ENCODE measurements at places on chromosomes 1 and 21. TPM values are rescaled to one million over a fixed set of nuclear protein-coding genes. Genes with fewer than 3 reads are reported as not detected.
A peak's percentile ranks its signal among the peaks of the same experiment; 100 is the strongest.

- no peak overlapping the region for H3K4me3 ChIP-seq
- no peaks in the 10 kb centered on the region for H3K27me3 ChIP-seq
- H3K27ac ChIP-seq: no peak overlapping the region
- H3K36me3 ChIP-seq: no peaks in the 10 kb centered on the region
- DNase-seq: no peak
Observed at GRCh38 chr1:4407851-4408250, 246.6 kb upstream of the AJAP1 start.

- no peak overlapping the region for H3K4me3 ChIP-seq
- no peaks in the 10 kb centered on the region for H3K27me3 ChIP-seq
- H3K4me1 ChIP-seq: no peaks in the 10 kb centered on the region
Observed at GRCh38 chr1:222263791-222264190, 284.1 kb downstream of the HHIPL2 start.

GRCh38 chr1:45667321-45668111, 18.8 kb downstream of the GPBP1L1 start:
- peaks cover 3% of the 10 kb centered on the region for H3K36me3 ChIP-seq
- no peak for DNase-seq
- no peak overlapping the region for H3K27ac ChIP-seq
- H3K27me3 ChIP-seq: no peaks in the 10 kb centered on the region

- H3K4me1 ChIP-seq: peaks cover 13% of the 10 kb centered on the region
- no peak for DNase-seq
- H3K27ac ChIP-seq: no peak overlapping the region
Observed at GRCh38 chr1:30974536-30974935, 66.0 kb upstream of the SDC3 start.

GRCh38 chr1:24382165-24382577, 31.4 kb downstream of the STPG1 start:
- no peak overlapping the region for H3K4me3 ChIP-seq
- peaks cover 3% of the 10 kb centered on the region for H3K36me3 ChIP-seq
- no peak overlapping the region for H3K27ac ChIP-seq
- DNase-seq: no peak

GRCh38 chr1:99579691-99580172, 66.2 kb upstream of the PALMD start:
- no peaks in the 10 kb centered on the region for H3K27me3 ChIP-seq
- no peak for DNase-seq
- H3K4me3 ChIP-seq: no peak overlapping the region
- no peaks in the 10 kb centered on the region for H3K36me3 ChIP-seq

DNA sequence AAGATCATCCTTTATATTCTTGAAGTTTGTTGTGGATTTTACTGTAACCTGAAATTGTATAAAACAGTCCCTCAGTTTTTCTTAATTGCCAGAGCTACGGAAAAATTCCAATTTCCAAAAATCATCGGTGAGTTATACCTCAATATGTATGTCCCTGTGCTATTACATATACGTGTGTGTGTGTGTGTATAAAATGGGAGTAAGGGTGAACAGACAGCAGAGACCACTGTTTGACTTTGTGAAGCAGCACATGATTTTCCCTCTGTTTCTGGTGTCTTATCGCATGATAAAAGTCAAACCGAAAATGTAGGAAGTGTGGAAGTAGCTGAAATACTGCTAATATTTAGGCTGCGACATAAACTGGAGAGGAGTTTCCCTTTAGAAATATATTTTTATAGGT, 1.2 kb downstream of the OR2T1 start:
- no peaks in the 10 kb centered on the region for H3K4me1 ChIP-seq
- H3K36me3 ChIP-seq: no peaks in the 10 kb centered on the region
- no peaks in the 10 kb centered on the region for H3K27me3 ChIP-seq
- H3K27ac ChIP-seq: no peak overlapping the region

GRCh38 chr1:168121401-168122011, 15.2 kb downstream of the GPR161 start:
- no peaks in the 10 kb centered on the region for H3K36me3 ChIP-seq
- no peak overlapping the region for H3K27ac ChIP-seq

- H3K4me1 ChIP-seq: peaks cover 7% of the 10 kb centered on the region
- H3K36me3 ChIP-seq: no peaks in the 10 kb centered on the region
- H3K27me3 ChIP-seq: no peaks in the 10 kb centered on the region
- no peak for DNase-seq
Observed at GRCh38 chr1:212514782-212515181, 82.1 kb downstream of the NENF start.

DNA sequence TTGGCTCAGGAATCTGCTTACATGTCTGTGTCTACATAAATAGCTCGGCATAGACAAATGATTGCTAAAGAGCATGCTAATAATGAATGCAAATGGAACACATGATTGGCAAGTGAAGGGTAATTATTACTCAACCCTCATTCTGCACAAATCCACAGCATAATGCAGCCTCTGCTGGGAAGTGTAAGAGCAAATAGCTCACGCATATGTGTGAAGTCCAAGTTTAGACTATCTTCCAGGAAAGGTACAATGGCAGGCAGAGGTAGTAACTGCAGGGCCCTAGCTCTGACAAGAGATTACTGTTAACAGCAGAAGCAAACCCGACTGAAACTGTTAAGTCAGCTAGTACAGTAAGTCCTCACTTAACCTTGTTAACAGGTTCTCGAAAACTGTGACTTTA, 7.0 kb upstream of the IL6R start:
- H3K27me3 ChIP-seq: no peaks in the 10 kb centered on the region
- H3K4me3 ChIP-seq: no peak overlapping the region
- DNase-seq: no peak
- H3K4me1 ChIP-seq: peaks cover 7% of the 10 kb centered on the region

DNA sequence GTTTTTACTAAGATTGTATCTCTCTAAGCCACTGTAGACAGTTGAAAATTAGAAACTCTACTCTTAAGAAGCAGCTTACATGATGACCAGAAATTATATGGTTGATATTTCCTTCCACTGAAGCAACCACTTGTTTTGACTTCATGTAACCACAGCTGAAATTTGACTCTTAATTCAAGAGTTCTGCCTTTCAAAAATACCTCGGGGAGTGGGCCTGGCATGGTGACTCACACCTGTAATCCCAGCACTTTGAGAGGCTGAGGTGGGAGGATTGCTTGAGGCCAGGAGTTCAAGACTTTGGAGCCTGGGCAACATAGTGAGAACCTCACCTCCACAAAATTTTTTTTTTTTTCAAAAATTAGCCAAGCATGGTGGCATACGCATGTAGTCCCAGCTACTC, 4.3 kb downstream of the AMPD1 start:
- H3K4me1 ChIP-seq: no peaks in the 10 kb centered on the region
- no peak overlapping the region for H3K27ac ChIP-seq
- H3K4me3 ChIP-seq: no peak overlapping the region
- no peak for DNase-seq
- H3K27me3 ChIP-seq: peaks cover 14% of the 10 kb centered on the region
- no peaks in the 10 kb centered on the region for H3K36me3 ChIP-seq

DNA sequence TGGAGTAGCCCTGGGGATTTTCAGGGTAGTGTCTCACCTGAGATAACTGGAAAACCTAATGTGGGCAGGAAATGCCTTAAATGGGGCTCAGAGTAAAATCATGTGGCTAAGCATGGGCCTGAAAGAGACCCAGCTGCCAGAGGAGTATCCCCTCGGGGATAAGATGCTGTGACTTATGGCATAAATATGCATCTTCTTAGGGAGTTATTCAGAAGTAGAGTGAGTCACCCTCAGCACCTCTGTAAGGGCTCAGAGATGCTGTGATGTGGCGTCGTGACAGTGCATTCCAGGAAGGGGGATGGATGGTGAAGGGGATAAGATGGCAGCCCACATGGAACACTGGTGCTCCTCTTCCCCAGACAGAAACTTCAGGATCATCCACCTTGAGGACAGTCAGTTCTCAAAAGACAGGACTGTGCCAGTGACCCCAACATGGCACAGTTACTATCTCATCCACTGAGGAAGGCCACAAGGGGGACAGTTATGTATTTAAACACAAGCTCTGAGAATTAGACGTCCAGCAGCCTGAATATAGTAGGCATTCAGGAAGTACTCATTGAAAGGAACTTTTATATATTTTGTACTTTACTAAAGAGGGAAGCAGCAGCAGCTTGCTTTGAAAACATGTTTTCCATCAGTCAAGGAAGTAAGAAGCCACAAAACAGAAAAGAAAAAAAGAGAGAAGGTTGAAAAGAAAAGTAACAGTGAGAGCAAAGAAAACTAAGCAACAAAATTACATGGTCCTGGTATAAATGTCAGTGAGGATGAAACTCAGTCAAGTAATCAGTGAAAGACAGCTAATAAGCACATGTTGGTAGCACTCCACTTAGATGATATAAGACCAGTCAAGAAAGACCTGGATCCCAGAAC, 8.3 kb downstream of the IL24 start:
- peaks cover 61% of the 10 kb centered on the region for H3K4me1 ChIP-seq
- peak; percentile 62 for DNase-seq
- peaks cover 7% of the 10 kb centered on the region for H3K36me3 ChIP-seq
- no peak overlapping the region for H3K4me3 ChIP-seq
- H3K27ac ChIP-seq: peak overlapping the region; percentile 79

GRCh38 chr21:27269644-27270043, 302.8 kb upstream of the ADAMTS5 start:
- no peaks in the 10 kb centered on the region for H3K4me1 ChIP-seq
- no peaks in the 10 kb centered on the region for H3K27me3 ChIP-seq

DNA sequence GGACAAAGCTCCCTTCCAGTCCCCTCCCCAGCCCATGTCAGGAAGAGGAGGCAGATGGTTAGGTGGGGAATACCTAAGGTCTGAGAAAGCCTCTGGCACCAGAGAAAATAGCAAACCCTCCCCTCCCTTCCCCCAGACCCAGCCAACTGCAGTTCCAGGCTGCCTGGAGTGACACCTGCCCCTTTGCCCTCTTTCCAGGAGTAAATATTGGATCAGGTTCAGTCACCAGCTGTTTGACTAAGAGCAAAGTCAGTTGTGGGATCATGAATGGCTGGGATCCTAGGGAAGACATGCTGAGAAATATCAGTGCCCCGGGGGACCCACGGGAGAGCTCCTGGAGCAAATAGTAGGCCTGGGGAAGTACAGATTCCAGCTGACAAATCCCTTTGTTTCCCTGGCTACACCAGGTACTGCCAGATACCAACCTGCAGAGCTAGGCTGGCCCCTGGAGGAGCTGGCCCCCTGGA, 12.2 kb upstream of the CDK18 start:
- peaks cover 4% of the 10 kb centered on the region for H3K27me3 ChIP-seq
- no peak overlapping the region for H3K27ac ChIP-seq
- no peak for DNase-seq
- no peak overlapping the region for H3K4me3 ChIP-seq

DNA sequence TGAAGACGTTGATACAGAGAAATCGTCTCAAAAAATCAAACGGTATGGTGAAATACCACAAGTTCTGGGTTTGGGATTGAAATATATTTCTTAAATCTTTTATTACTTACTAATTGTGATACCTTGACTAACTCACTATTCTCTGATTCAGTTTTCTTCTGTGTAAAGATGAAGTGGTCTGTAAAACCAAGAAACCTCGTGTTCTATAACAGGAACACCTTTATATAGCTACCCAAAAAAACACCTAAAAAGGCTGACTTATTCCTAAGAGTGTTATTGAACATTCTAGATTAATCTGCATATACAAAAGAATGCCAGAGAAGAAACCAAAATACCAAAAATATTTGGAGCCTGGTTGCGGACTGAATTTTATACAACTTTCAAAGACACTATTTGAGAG, 721 bp downstream of the LRRIQ3 start:
- peaks cover 9% of the 10 kb centered on the region for H3K36me3 ChIP-seq
- H3K27ac ChIP-seq: peak overlapping the region; percentile 77
- H3K4me1 ChIP-seq: peaks cover 8% of the 10 kb centered on the region
- no peaks in the 10 kb centered on the region for H3K27me3 ChIP-seq

GRCh38 chr1:1021920-1022259, 2.0 kb downstream of the AGRN start:
- H3K4me1 ChIP-seq: peaks cover 21% of the 10 kb centered on the region
- H3K27ac ChIP-seq: no peak overlapping the region
- no peaks in the 10 kb centered on the region for H3K36me3 ChIP-seq
- no peak overlapping the region for H3K4me3 ChIP-seq
- no peak for DNase-seq

DNA sequence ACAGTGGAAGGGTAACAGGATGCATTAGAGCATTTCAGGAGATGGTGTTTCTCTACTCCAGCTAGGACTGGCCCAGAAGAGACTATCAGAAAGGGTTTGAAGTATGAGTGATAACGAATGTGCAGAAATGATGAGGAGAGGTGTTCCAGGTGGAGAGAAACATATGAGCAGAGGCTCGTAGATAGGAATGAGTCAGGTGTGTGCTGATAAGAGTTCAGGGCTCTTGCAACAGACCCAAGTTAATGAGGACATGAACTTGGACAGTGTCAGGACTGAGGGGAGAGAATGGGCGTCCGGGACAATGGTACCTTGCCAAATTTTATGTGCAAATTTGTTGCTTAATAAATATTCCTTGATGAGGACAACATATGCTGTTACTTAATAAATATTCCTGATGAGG, 183.9 kb upstream of the NFIA start:
- no peak overlapping the region for H3K4me3 ChIP-seq
- no peaks in the 10 kb centered on the region for H3K4me1 ChIP-seq
- H3K36me3 ChIP-seq: no peaks in the 10 kb centered on the region
- no peak for DNase-seq
- H3K27ac ChIP-seq: no peak overlapping the region
- no peaks in the 10 kb centered on the region for H3K27me3 ChIP-seq

DNA sequence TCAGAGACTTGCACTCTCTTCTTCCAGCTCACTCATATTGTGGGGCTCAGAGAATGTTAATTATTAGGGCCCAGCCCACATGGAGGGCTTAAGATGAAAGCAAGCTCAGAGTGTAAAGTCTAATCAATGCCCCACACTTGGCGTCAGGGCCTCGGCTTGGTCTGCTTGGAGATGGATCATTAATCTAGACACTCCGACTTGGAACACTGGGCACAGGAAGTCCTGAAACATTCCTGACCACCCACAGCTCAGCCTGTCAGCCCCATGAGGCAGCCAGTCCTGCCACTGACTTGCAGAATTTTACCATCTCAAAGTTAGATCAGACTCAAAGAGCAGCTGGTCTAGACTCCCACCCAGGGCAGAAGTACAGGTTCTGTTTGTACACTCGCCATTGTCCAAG, 69.8 kb upstream of the TRABD2B start:
- DNase-seq: no peak
- no peaks in the 10 kb centered on the region for H3K36me3 ChIP-seq
- no peak overlapping the region for H3K27ac ChIP-seq

DNA sequence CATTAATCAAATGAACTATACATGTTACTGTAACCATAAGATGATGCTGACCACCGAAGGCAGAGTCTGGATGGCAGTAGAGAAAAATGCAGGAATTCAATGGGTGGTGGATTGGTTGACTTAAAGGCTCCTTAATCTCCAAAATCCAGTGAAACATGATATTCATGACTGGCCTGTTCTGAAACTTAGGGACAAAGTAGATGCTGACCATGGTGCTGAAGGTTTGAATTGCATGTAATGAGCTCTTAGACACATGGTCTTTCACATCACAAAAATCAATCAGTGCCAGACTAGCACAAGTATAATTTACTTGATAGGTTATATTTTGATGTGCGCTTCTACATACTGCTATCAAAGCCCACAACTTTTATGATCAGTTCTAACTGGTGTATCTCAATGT, 30.9 kb upstream of the NTMT2 start:
- no peak for DNase-seq
- H3K27me3 ChIP-seq: peaks cover 4% of the 10 kb centered on the region
- H3K4me1 ChIP-seq: no peaks in the 10 kb centered on the region
- no peaks in the 10 kb centered on the region for H3K36me3 ChIP-seq
- H3K4me3 ChIP-seq: no peak overlapping the region
- H3K27ac ChIP-seq: no peak overlapping the region

PSMB4 gene
- 334 TPM for polyA plus RNA-seq

PTGFRN gene
- polyA plus RNA-seq: not detected

KIF2C gene
- 0.26 TPM for polyA plus RNA-seq

S100A7A gene
- not detected for polyA plus RNA-seq

VAMP4 gene
- polyA plus RNA-seq: 11.6 TPM

DLGAP3 gene
- 2.0 TPM for polyA plus RNA-seq

OR2T33 gene
- polyA plus RNA-seq: not detected

SPRR4 gene
- polyA plus RNA-seq: not detected

PLEKHN1 gene
- 0.36 TPM for polyA plus RNA-seq

CD52 gene
- polyA plus RNA-seq: 1,597 TPM

Data from B cell (primary cell).